ENCODE measurements at places on chromosomes 2 and 18.

DNA sequence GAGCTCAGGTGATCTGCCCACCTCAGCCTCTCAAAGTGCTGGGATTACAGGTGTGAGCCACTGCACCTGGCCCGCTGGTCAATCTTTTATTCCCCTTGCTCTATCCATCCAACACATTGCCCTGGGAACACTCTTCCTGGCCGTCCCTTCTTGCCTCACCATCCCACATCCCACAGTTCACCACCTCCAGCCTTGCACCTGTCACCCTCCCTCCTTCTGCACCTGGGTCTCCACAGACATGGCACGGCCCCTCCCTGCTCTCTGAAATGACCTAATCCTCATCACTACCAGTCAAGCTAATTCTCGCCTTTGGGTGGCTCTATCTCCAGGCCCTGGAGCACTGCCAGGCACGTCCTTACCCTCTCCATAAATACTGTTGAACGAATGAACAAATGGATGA, 116.9 kb upstream of the TEX51 start:
- DNase-seq, result no peak

DNA sequence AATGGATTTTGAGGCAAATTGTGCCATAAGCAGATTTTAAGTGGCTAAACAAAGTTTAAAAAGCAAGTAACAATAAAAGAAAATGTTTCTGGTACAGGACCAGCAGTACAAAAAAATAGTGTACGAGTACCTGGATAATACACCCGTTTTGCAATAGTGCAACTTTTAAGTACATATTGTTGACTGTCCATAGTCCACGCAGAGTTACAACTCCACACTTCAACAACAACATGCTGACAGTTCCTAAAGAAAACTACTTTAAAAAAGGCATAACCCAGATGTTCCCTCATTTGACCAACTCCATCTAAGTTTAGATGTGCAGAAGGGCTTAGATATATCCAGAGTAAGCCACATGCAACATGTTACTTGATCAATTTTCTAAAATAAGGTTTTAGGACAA, 5.1 kb upstream of the STPG4 start:
- DNase-seq, result no peak

DNA sequence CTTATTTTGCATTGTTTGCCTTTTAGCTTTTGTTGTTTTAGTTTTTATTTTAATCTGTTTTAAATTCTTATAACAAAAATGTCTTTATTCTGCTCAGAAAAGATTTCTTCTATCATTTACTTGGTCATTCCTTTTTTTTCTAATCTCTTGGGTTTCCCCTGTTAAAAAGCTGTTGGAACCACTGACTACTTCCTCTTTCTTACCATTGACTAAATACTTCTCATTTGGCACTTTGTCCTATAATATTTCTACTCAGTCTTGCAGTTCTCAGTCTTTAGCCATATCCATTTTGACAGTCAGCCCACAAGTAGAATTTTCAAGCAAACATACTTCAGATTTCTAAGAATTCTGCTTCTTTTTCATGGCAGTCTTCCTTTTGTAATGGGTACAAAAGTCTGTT, 567.2 kb downstream of the SATB2 start:
- DNase-seq, result no peak

DNA sequence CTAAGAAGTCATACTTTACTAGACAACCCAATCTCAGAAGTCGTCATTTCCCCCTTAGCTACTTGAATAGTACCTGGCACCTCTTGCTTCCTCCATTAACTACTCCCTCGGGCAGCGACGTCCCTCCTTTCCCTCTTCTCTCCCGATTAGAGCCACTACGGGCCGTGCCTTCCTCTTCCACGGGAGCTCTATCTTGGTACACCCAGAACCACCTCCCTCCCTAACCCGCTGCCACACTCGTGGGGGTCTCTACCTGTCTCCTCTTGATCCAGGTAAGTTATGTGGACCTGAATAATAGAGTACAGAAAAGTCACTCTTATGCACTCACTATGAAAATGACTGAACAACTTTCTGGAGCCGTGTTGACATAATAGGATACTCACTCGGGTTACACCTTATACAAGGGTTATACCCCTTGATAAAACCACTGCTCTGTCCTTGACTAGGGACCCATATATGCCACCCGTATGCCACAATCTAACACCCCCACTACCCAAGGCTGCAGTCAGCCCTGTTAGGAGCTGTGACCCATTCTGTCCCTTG, 595 bp upstream of the HDHD2 start:
- DNase-seq, result peak; percentile 13

DNA sequence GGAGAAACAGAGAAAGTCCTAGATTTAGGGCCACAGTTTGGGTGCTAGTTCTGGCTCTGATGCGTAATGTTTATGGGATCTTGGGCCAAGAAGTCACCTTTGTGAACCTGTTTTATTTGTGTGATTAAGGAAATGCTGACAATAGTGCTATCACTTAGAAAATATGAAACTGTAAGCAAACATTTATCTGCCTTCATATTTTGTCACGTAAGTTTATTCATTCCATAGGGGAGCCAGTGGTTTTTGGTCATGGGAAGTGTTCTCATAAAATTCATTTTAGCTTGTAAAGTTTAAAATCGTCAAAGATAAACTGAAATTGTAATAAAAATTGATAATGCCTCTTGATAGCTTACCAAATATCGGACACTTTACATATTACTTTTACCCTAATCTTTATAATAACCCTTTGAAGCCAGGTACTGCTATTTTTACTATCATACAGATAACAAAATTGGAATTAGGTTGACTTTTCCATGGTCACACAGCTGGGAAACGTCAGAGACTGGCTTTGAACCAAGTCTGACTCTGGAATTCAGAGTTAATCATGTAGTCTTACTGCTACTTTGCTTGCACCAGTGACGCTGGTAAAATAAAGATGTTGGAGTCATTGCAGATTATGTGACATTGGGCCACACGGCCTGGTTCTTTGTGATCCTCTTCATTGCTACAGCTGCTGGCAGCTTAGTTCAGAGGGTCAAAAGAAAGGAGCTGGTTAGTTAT, 99.7 kb downstream of the ICA1L start:
- DNase-seq, result no peak

- no peak for DNase-seq
Measured at GRCh38 chr2:127309468-127309867, 15.5 kb upstream of the ERCC3 start.

GRCh38 chr2:137771064-137771463, 193.2 kb upstream of the HNMT start:
- no peak for DNase-seq

- DNase-seq, result no peak
Measured at GRCh38 chr2:20511130-20511529, 64.3 kb downstream of the RHOB start.

- DNase-seq, result no peak
Measured at GRCh38 chr2:83063511-83063910, 1395.6 kb downstream of the SUCLG1 start.

DNA sequence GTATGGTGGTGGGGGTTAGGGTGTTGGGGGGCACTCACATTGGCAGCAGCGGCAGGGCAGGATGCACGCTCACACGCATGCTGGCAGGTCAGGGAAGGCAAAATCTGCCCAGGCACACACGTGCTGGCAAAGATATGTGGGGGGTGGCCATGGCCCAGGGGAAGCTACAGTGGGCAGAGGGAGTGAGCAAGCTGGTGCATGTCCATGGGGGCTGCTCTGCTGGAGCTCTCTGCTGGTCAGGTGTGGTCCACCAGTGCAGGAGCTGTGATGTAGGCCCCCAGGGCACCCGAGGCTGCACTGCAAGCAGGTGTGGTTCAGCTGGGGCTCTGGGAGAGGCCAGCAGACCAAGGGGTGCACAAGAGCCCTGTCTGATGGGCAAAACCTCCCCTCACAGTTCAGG, 491.5 kb upstream of the TNP1 start:
- no peak for DNase-seq

GRCh38 chr2:166337932-166338331, 37.8 kb downstream of the SCN9A start:
- no peak for DNase-seq

- DNase-seq, result no peak
Measured at GRCh38 chr2:54456612-54457322, 640 bp downstream of the SPTBN1 start.

- DNase-seq, result no peak
Measured at GRCh38 chr18:76361219-76361618, 133.8 kb downstream of the ZNF516 start.

DNA sequence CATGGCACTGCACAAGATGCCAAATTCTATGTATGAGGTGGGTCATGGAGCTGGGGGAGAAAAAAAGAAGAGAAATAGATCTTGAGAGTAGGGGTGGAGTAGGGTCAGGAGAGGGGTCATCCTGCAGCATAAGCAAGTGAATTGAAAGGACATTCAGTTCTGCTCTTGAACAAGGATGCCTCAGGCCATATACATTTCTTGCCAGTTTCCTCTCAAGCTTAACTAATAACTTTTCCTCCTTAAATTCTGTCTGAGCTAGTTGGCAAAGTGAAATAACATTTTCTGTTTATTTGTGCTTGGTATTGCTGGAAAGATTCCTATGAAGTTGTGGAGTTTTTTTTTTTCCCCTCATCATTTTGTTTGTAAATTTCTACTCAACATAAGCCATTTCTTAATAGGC, 99.0 kb upstream of the LTBP1 start:
- no peak for DNase-seq

GRCh38 chr2:199811346-199811745, 39.6 kb downstream of the FTCDNL1 start:
- DNase-seq, result no peak

DNA sequence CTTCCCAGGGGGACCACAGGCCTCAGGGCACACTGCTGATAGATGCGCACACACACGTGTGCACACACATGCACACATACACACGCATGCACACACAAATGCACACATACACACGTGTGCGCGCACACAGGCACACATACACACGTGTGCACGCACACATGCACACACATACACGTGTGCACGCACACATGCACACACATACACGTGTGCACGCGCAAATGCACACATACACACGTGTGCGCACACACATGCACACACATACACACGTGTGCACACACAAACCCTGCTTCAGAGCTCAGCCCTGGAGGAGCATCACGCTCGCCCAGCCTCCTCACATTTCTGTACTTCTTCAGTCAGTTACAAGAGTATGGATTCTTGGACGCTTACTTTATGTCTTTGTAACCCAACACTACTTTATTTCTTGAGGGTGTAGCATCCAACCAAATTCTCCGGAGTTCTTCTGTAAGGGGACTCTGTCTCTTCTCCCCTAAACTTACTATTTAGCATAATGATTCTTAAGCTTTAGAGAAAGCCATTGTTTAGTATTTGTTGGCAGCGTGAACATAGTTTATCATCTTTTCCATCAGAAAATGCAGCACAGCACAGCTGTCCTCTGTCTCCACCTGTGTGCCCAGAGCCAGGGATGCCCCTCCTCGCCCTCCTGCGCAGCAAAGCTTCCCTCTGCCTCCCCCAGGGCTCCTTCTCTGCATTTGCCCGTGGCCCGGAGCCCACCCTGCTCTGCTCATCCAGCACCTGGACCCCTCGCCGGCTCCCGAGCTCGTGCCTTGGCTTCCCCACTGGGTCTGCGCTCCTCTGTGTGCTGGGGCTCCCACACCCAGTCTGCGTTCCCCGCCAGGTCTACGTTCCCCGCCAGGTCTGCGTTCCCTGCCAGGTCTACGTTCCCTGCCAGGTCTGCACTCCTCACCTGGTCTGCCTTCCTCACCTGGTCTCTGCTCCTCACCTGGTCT, 74.4 kb upstream of the CTDP1 start:
- no peak for DNase-seq

DNA sequence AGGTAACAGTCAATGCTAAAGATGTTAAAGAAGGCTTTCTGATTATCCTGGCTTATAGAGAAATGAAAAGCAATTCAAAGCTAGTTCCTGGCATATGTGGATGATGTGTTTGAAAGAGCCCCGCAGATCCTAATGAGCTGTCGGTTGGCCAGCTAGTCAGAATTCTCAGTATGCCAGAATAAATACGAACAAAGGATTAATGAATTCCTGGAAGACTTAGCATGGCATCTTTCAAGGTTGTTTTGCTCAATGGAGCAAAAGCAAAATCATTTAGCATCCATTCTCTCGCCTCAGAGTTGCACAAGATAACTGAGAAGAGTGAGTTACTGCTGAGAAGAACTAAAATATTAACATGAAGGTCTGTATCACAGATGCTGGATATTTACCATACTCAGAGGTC, 307.6 kb downstream of the RIT2 start:
- DNase-seq, result no peak

GRCh38 chr2:6576302-6576701, 289.4 kb downstream of the CMPK2 start:
- no peak for DNase-seq
